H9 (cell line): ENCODE measurements at places on chromosomes 16 and 17. TPM values are rescaled to one million over a fixed set of nuclear protein-coding genes. Genes with fewer than 3 reads are reported as not detected.

GRCh38 chr17:77429969-77430752, 289.4 kb downstream of the SEC14L1 start:
- peak; percentile 98 for DNase-seq

GRCh38 chr17:57994436-57994835, 6.4 kb upstream of the VEZF1 start:
- no peak for DNase-seq

- DNase-seq, result no peak
These were observed 3.4 kb downstream of the HROB start for GRCh38 chr17:44144966-44145739.

DNA sequence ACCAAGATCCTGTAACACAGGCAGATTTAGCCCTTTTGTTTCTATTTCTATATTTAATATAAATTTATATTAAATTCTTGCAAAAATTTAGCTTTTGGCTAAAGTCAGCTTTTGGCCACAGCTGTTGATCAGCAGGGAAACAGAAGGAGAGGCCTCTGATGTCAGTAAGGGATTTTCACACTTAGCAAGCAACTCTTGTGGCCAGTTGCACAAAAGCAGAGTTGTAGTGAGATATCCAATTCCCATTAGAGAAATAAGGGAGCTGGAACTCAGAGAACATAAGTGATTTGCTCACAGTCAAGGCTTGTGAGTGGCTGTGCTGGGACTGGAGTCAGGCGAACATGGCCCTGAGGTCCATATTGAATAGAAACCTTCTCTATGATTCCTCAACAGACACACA, 16.7 kb upstream of the HEATR6 start:
- no peak for DNase-seq

DNA sequence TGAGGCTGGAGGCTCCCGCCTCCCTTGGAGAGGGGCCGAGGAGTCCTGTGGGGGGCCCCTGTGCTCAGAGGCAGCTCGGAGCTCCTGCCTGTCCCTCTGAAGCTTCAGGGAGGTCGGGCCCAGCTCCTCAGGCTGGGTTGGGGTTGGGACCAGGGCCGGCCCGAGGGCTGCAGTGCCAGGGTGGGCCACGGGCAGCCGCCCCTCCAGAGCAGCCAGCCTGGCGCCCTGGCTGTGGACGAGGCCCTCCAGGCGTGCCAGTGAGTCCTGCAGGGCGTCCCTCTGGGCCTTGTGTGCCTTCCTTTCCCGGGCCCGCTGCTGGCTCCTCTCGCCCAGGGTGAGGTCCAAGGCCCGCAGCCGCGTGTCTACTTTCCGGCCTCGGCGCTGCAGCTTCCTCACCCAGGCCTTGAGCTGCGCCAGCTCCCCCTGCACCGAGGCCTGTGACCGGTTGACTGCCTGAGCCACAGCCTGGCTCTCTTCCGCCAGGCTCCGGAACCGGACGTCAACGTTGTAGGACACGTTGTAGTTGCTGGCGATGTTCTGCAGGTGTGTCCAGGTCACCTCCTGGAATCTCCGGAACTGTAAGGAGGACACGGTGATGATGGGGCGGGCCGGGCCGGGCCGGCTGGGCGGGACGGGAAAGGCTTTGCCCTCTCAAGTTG, 1.2 kb downstream of the PTX4 start:
- no peak for DNase-seq

DNA sequence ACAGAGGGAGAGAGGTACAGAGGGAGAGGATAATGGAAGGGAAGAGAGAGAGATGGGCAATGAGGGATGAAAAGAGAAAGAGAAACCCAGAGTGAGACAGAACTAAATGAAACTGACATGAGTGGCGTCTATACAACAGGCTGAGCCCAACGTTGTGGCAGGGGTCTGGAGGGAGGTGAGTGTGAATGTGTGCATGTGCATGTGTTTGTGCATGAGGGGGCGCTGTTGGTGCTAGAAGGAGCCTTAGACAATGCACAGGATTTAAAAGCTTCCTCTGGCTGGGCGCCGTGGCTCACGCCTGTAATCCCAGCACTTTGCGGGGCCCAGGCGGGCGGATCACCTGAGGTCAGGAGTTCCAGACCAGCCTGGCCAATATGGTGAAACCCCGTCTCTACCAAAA, 454.8 kb upstream of the CDH11 start:
- DNase-seq, result peak; percentile 88

DNA sequence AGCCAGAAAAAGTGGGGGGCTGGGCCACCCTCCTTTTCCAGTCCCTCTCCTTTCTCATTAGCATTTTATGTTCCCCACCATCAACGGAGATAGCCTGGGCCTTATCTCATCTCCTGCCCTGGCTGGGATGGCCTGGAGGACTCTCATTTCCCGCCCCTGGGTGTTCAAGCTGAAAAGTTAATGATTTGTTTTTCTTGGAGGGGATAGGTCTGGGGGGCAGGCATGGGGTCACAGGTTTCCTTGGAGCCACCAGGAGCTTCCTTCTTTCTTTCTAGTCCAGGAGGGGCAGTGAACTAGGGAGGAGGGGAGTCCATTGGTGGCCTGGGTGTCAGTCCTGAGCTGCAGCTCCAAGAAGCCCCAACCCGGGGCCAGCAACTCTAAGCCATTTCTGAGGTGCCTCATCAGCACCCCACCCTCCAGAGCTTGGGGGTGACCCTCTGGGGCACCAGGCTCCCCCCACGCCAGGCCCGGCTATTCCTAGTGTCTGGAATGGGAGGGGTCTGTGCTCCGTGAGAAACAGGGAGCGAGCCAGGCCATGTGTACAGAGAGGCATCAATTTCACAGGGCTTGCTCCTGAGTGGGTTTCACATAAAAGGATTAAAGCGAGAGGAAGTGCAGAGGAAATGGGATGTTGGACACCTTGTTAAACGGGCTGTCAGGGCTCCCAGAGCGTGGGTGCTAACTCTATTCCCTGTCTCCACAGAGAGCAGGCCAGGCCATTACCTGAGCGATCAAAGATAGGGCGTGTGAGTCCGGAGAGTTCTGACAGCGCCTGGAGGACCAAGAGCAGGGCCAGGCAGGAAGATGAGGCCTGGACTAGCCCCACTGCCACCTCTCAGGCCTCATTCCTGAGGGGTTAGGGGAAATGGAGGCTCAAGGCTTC, 90.6 kb upstream of the LHX1 start:
- DNase-seq, result no peak

DNA sequence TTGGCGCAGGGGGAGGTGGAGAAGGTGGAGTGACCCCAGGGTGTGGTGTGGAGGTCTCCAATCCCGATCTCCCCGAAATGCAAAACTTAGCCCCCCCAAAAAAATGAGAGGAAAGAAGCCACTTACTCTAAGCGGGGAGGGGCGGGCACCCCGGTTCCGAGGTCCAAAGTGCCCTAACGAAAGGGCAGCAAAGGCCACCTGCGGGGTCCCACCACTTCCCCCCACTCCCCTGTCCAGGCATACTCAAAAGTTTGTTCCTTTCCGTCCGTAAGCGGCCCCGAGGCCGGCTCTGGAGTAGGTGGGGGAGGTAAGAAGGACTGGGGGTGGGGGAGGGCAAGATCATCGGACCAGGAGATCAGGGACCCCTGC, 1.1 kb downstream of the TOX3 start:
- no peak for DNase-seq

- no peak for DNase-seq
These were observed 961 bp downstream of the AMFR start for GRCh38 chr16:56424404-56424764.

DNA sequence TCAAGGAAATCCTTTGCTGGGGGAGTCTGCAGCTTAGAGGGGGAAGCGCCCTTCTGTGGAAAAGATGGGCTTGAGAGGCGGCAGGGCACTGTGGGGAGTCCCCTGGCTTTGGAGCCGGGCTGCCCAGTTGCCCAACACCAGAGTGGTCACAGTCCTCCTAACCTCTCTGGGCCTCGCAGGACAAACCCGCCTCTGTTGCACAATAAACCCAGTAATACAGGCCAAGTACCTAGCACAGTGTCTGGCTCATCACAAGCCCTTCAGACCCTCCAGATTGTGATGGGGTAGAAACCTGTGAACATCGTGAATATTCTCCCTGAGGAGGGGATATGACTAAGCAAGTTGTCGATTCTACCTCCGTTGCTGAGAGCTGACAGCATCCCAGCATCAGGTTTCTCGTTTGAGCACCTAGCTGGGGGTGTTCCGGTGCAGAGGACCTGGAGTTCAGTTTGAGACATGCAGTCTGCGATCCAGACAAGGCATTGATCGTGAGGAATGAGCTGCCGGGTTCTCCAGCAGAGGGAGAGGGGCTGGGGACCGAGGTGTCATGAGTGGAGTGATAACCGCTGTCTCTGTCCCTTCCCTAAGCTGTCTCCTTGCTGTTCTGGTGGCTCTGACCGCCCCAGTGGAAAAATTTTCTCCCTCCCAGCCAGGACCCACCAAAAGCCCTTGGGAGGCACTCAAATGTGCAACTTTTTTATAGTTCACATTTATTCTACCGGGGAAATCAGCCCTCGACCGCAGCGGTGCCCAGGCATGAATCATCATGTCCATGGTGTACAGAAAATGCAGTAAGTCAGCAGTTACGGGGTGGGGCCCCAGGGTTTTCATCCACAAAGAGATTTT, 161.9 kb downstream of the WSCD1 start:
- DNase-seq, result peak; percentile 57

GRCh38 chr16:54447576-54448440, 161.2 kb upstream of the IRX3 start:
- no peak for DNase-seq

- peak; percentile 22 for DNase-seq
These were observed 38.3 kb upstream of the MAP3K14 start for GRCh38 chr17:45355087-45355486.

DNA sequence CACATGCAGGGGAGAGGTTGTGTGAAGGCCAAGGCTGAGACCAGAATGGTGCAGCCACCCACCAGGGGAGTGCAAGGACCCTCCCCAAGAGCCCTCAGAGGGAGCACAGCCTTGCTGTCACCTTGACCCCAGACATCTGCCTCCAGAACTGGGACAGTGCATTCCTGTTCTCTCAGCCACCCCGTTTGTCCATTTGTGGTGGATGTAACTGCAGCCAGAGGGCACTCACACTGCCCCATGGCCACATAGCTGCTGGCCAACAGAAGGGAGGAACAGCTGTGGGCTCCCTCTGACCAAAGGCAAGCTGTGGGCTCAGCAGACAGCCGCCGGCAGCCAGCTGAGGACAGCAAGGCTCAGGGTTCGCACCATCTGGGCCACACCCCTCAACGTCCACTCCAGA, 49.8 kb upstream of the KLHDC4 start:
- DNase-seq, result no peak

DNA sequence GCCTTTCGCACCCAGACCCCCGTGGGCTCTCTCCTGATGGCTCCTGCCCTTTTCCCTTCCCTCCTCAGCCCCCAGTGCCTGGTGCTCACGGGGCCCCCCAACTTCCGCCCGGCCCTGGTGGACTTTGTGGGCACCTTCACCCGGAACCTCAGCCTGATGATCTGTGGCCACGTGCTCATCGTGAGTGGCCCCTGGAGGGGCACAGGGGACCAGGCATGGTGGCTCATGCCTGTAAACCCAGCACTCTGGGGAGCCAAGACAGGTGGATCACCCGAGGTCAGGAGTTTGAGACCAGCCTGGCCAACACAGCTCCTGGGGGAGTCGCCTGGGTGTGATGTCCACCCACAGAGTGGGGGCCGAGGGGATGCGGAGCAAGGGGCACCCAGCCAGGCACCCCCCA, 21.3 kb downstream of the SLC12A3 start:
- no peak for DNase-seq

GRCh38 chr16:15811481-15812400, 45.1 kb downstream of the MYH11 start:
- no peak for DNase-seq

DNA sequence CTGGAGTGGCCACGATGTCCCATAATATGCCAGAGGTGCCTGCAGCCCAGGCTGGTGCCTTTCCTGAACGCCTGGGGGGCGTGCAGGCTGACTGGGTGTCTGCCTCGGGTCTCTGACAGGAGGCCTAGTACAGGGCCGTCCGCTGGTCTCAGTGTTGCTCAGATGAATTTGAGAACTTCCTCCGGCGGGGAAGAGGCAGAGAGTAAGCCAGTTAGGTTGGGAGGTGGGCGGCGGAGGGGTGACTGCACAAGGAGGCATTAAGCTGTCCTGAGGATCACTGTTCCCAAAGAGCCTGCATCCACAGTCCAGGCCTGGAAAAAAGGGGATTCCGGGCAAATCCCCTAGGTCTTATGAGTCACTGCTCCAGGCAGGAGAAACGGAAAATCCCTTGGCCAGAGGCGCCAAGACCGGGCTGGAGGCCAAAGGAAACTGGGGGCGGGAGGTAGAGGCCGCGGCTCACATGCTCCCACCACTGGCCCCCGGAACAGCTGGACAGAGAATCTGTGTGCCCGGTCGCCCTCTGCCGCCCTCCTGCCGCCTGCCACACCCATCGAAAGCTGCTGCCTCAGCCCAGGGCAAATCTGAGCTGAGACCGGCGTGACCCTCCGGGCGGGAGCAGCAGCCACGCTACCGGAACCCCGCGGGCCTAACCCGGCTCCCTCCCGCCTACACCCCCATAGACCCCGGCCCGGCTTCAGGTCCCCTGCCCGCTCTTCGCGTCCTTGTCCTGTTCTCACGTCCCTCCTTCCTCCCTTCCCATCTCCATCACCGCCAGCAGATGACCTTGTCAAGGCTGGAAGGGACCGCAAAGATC, 1.2 kb downstream of the TRIM47 start:
- peak; percentile 68 for DNase-seq

- no peak for DNase-seq
These were observed 30.5 kb downstream of the IQCK start for GRCh38 chr16:19748389-19749168.

CETP gene
- total RNA-seq, result not detected in 2 replicates

EME1 gene
- total RNA-seq, result 15.1 and 16.5 TPM in 2 replicates
